ENCODE measurements at places on chromosomes 6 and 20.
A peak's percentile ranks its signal among the peaks of the same experiment; 100 is the strongest.

DNA sequence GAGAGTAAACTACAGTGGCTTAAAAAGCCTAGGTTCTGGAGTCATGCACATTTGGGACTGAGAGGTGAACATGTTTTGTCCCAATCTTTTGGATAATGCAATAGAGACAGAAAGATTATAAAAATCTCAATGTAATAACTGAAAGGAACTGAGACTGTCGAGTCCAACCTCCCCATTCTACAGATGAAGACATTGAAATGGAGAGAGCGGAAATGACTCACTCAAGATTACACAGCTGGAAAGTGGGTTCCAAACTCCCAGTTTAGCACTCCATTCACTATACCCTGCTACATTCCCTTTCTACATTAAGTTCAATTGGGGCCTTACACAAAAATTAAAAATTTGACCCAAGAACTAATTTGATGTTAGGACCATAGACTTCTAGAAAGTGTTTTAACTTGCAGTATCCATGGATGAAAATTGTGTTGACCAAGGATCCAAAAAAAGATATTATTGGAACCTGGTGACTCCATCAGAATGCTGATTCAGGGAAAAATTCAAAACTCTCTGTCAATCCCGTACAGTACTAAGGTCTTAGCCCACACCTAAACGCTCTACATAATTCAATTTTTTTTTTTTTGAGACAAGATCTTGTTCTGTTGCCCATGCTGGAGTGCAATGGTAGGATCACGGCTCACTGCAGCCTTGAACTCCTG lies 1.5 kb upstream of the ILRUN start:
- DNase-seq = no peak

DNA sequence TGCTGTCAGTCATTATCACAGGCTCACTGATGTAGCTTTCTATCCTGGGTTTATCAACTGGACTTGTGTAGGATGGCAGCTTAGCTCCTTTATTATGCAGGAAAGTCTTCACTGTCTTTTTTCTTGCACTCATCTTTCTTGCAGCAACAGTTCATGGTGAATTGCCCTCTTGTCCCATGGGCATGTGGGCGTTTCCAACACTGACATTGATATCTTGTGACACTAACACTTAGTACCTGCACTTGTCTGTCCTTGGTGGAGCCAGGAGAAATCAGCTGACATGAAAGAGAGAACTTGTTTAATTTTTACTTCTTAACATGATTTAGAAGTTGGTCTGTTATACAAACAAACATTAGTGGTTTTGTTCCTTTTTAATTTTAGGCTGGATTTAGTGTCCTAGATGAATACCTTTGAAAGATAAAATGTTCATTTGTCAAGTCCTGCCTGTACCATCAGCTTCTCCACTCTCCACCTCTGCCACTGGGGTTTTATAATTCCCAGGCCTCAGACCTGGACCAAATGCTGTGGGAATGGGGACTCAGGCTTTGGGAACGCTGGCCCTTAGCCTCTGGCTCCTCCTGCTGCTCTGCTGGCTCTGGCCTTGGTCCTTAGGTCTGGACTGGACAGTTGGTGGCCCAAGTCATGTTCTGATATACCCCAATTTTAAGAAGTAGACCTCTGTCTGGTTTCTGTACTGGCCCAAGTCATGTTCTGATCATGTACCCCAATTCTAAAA lies 161.0 kb upstream of the LAMP5 start:
- no peak for DNase-seq

GRCh38 chr6:141641951-141642350 lies 490.8 kb upstream of the GJE1 start:
- DNase-seq = no peak

DNA sequence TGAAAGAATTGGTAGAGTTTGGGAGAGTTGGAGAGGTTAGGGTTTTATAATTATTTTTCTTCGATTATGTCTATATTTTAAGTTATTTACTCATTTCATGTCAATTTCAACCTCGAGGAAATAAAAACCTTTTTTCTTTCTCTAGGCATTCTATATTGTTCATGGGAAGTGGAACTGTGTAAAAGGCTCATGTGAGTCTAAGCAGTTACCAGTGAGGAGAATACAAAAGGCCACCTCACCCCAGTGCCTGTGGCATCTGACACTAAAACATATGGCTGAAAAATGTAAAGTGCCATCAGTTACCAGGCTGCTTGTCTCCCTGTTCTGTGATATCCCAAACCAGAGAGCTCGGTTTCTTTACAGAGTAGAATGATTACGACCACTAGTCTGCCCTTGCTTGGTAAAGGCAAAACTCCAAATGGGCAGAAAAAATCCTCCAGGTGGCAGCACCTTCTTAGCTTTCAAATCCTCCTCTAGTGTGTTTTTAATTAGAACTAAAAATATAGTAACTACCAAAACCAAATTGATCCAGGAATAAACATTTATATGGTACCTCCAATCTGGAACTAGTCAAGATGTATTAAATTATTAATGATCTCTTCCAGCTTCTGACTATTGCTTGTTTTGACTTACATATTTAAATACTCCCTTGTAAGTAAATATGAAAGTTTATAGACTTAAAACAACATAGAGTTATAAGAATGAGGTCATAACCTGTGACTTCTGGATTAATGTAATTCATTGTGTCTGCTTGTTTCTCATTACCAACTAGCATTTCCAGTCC lies 122.6 kb upstream of the MCHR2 start:
- peak; percentile 60 for DNase-seq

GRCh38 chr6:10964684-10965083 lies 77.8 kb downstream of the SYCP2L start:
- no peak for DNase-seq

- DNase-seq = no peak
Measured at GRCh38 chr20:24651976-24652345, 182.5 kb downstream of the SYNDIG1 start.

GRCh38 chr6:130848945-130849344 lies 21.7 kb downstream of the SMLR1 start:
- DNase-seq = no peak

- peak; percentile 55 for DNase-seq
Measured at GRCh38 chr6:154156135-154156896, 117.3 kb downstream of the OPRM1 start.

DNA sequence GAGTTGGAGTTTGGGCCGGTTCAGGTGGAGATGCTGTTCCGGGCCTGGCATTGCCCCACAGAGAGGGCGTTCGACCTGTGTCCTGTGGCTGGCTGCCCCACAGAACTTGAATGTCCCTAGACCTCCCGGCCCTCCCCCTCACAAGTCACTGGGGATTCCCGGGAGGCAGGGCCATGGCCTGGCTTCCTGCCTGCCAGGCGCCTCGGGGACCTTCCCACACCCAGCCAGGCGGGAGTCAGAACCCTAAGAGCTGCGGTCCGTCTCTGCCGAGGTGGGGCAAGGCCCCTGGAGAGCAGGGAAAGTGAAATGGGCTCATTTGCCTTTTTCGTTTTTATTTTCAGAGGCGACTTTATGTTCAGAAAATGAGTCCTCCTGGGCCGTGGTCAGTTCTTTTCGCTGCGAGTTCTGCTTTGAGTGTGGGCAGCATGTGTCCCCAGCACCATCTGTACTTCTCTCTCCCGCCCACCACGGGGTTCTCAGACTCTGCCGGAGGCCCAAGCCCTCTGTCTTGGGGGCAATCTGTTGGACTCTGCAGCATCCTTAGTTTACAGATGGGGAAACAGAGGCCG lies 8.5 kb downstream of the RBM38 start:
- DNase-seq = no peak

GRCh38 chr20:51772236-51772635 lies 4.0 kb upstream of the ATP9A start:
- DNase-seq = no peak

DNA sequence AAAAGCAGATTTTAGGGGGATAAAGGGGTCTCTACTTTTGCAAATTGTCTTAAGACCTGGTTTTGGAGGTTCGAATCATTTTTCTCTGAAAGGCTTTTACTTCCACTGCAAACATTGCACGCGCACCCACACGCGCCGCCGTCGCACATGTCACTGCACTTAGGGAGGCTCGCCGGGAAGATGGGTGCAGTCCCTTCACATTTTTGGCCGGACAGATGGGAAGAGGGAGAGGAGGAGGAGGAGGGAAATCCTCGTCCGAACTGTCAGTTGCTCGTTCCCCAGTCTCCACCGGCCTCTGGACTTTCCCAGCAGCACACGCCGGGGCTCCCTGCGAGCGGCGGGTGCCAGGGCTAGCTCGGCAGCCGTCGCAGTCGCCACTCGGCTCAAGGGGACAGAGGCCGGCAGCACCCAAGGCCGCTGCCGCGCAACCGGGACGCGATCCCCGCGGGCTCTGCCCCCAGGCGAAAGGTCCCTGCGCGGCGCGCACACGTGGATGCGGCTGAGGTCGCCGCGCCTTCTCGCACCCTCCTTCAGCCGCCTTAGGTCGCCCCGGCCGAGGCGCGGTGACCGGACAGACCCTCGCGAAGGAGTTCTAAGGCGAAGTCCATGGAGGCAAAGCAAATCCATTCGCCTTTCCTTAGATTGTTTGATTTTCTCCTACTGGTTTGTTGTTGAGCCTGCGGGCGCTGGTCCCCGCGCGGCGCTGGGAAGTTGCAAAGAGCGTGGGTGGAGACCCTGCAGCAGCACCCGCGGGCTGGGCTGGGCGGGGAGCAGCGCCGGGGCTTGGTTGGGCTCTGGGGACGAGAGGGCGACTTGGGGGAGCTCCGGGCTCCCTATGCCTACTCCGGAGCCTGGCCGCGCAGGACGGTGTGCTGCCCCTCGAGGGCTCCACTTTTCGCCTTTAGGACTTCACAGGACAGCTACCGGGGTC lies 1.2 kb downstream of the MYB start:
- no peak for DNase-seq

- DNase-seq = no peak
Measured at GRCh38 chr6:107660839-107661238, 163.3 kb downstream of the SCML4 start.

DNA sequence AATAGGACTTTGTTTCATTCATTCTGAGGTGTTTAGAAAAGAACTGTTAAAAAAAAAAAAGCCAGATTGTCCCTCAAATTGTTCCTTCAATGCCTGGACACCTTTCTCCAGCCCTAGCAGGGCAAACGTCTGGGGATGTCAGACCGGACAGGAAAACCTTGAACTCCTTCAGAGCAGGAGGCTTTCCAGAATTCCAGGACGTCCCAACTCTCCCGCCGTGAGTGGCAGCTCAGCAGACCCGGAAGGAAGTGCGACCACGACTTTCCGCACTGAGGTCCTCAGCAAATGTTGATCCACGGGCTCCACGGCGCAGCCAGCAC lies 139.1 kb downstream of the DLL1 start:
- no peak for DNase-seq

DNA sequence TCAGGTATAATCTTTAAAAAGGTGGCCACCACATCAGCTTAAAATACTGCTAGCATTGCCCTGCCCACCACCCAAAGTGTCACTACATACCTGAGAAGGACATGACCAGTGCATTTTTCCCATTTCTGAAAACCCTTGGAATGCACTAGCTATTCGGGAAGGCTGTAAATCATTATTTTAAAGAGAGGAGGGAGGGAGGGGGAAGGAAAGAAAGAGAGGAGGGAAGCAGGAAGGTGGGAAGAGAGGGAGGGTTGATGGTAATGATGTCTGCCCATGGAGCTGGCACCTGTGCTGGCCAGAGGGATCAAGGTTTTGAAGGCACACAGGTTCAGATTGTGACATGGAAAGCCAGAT lies 32.4 kb downstream of the VAPB start:
- no peak for DNase-seq

DNA sequence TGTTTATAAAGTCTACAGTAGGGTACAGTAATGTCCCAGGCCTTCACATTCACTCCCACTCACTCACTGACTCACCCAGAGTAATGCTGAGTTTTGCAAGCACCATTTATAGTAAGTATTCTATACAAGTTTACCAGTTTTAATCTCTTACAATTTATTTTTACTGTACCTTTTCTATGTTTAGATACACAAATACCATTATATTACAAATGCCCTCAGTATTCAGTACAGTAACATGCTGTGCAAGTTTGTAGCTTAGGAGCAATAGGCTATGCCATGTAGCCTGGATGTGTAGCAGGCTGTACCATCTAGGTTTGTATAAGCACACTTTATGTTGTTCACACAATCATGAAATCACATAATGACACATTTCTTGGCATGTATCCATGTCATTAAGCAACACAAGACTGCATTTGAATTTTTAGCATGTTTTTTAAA lies 673.6 kb downstream of the CD109 start:
- DNase-seq = no peak

DNA sequence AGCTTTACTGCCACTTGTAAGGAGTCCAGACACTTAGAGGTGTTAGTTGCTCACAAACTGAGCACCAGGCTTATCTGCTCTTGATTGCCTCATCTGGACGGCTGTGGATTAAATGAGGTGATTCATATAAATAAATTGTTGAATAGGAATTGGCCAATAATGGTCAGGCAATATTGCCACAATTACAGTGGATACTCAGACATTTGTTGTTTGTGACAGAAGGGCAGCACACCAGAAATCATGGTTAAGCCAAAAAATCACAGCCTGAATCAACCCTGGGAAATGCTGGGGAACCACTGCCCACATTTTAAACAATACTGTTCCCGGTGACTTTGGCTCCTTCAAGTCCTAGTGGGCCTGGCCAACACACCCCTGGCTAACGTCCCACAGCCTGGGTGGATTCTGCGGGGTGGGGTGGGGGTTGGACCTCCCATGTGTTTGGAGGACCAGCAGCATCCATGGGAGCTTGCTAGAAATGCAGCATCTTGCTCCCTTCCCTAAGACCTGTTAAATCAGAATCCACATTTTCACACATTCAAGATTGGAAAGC lies 29.5 kb upstream of the SPDEF start:
- no peak for DNase-seq

GRCh38 chr6:27863962-27864905 lies 48.0 kb downstream of the OR2B2 start:
- DNase-seq = peak; percentile 51

DNA sequence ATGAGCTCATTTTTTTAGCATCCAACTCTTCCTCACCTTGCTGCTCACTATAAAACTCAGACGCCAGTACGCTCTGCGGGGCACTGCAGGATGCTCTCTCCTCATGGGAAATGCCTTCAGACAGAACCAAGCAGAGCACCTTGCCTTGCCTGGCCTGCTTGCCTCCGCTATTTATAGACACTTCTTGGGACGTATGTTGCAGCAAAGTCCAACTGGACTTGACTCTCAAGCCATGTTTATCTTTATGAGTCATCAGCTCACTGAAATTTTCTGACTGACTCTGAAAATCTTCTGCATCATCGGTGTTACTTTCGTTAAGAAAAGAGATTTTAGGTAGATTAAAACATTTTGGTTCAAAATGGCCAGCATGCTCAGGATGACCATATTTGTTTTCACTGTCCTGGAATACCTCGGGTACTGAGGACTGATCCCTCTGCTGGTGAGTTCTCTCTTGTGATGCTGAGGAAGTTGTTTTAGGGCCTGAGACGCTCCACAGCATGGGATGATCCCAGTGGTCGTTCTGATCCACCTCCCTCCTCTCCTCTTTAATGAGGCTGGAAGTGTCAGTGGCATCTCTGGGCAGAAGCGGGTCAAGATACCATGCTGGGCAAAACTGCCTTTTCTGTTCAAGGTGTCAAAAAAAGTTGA lies 204.5 kb downstream of the KIF16B start:
- no peak for DNase-seq

- DNase-seq = no peak
Measured at GRCh38 chr6:168939041-168939440, 314.6 kb downstream of the THBS2 start.

GRCh38 chr6:49506569-49507111 lies 6.9 kb downstream of the GLYATL3 start:
- no peak for DNase-seq

GRCh38 chr6:130366107-130367005 lies 539 bp downstream of the TMEM200A start:
- DNase-seq = peak; percentile 59

GRCh38 chr6:35358086-35358485 lies 15.7 kb downstream of the PPARD start:
- DNase-seq = peak; percentile 38

GRCh38 chr6:139159016-139159415 lies 24.1 kb downstream of the HECA start:
- DNase-seq = no peak

- DNase-seq = no peak
Measured at GRCh38 chr20:13028673-13029072, 19.9 kb downstream of the SPTLC3 start.

Measured in left hindlimb (tissue), 1 donor.